Brain pericyte (primary cell): ENCODE measurements at places on chromosomes 3 and 15.

DNA sequence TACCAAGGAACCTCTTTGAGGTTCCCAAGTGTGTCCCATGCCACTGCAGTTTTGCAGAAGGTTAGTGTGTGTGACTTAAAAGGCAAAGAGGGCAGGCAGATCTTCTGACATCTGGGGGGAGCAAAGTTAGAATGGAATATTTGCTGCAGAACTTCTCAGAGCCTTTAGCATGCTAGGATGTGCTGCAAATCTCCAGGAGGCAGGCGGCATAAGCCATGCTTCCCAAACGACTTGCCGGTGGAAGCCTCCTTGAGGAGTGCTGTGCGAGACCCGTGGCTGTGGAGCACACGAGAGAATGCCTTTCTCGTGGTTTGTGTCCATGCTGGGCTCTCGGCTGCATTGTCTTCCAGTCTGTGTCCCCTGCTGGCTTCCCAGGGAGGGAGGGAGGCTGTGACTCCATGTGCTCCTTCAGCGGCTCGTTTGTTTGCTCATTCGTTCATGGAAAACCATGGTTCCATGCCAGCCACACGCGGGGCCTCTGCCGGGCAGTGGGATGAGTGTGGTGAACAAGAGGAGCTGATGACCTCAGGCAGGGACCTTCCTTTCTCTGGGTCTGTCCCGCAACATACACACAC is 13.8 kb downstream of the HDAC11 start:
- DNase-seq = no peak

GRCh38 chr3:134079111-134079547 is 49.4 kb upstream of the SLCO2A1 start:
- no peak for DNase-seq

- DNase-seq = no peak
Measured at GRCh38 chr15:78241017-78241416, 6.7 kb upstream of the ACSBG1 start.

- no peak for DNase-seq
Measured at GRCh38 chr3:73774645-73775044, 149.9 kb upstream of the PDZRN3 start.

- no peak for DNase-seq
Measured at GRCh38 chr15:79185199-79185598, 94.6 kb upstream of the RASGRF1 start.

- DNase-seq = peak; percentile 75
Measured at GRCh38 chr3:139772539-139773500, 95.0 kb upstream of the NMNAT3 start.
